ENCODE measurements at places on chromosomes 12 and 14.

DNA sequence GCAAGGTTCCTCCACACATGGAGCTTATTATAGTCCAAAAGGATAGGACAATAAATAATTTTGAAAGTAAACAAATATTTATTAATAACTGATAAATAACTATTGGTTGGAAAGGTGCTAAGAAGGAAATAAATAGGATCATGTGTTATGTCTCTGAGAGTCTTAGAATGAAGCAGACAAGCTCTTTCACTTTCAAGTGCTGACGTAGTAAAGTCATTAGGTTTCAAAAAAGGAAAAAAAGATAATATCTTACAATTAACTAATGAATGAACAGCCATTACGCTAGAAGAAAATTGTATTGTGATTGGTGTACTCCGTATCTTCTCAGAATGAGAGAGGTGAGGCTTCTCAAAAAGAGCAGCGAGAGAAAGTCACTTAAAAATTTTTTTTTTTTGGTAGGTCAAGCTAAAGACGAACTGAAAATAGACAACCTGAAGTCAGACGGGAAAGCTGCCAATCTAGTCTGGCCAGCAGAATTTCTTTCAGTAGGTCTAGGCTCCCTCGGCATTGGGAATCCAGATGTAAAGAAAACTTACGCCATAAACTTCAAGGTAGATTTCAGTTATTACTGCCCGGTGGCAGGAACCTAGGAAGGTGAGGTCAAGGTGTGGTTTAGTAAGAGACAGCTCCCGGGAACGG is 583 bp upstream of the LEMD3 start:
- DNase-seq, result no peak

GRCh38 chr12:109642506-109643132 is 69.0 kb downstream of the MVK start:
- no peak for DNase-seq

DNA sequence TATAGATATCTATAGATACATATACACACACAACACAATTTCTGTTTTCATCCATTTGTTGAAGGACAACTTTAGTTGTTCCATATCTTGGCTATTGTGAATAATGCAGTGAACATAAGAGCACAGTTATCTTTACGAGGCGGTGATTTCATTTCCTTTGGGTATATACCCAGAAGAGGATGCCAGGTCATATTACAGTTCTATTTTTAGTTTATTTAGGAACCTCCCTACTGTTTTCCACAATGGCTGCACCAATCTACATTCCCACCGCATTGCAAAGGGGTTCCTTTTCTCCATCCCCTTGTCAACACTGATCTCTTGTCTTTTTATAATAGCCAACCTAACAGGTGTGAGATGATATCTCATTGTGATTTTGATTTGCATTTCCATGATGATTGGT is 143.4 kb upstream of the ARHGAP5 start:
- DNase-seq, result no peak

DNA sequence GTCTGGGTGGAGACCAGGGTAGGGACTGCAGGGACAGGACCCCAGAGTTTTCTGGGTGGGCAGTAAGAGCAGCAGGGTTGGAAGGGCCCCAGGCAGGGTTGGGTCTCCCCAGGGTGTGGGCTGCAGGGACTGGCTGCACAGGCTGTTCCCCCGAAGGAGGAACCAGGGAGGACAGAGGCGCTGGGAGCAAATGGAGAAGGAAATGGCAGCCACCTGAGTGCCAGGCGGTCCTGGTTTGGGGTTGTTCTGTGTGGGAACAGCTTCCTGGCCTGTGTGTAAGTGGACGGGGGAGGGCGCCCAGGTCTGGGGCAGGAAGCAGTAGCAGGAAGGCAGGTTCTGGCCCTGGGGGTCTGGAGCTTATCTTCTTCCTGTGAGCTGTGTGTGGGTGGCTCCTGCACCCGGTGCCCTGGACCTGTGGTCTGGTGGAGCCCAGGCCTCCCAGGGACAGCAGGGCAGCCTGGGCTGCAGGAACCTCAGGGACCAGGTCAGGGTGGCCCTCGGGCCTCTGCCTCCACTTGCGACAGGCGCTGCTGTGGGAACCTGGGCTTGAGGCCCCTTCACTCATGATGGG is 372.8 kb downstream of the TMEM121 start:
- DNase-seq, result no peak

GRCh38 chr12:85996280-85996679 is 122.2 kb downstream of the NTS start:
- no peak for DNase-seq

DNA sequence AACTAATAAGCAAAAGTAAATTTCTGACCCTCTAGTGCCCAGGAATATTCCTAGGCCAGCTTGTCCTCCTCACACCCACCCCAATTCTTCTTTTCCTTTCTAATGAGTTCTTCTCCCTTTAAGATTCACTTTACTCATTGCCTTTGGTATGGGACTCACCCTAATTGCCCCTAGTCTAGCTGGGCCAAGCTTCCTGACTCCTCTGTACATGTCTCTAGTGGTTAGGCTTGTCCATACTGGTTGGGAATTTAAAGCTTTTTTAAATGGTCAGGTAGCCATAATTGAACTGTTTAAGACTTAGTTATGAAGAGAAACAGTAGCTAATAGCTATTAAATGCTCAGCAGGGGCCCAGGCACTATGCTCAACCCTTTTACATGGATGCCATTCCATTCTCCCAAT is 248.2 kb downstream of the C12orf42 start:
- no peak for DNase-seq

DNA sequence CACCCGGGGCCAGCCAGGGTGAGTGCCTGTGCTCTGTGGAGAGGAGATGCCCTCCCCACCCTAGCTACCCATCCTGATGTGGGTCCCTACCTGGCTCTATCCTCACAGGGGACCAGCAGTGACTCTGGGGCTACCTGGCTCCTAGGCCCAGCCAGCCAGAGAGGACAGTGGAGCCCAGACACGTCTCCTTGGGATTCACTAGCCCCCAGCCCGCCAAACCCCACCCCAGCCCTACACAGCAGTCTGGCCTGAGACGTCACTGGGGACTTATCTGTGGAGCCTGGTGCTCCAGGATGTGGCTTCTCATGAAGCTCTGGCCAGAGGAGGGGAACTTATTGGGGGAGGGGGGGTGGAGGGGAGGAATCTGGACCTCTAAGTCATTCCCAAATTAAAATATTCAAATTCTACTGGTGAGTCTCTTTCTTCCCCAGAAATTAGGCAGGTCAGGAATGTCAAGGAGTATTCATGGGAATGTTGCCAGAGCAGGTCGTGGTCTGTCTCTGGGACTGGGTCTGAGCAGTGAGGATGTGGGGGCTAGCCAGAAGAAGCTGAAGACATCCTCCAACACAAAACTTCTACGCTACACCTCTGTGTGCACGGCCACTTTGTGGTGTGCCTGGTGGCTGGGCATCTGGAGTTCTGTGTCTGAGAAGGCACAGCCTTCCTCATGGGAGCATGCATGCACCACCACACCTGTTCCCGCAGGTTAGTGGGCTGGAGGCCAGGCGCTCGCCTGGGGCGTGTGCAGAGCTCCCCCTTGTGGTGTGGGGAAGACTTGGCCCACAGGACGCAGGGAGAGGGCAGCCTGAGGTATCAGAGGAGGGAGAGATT is 2.7 kb downstream of the CMTM5 start:
- DNase-seq, result peak; percentile 66

GRCh38 chr12:96033549-96034389 is 1.6 kb downstream of the LTA4H start:
- DNase-seq, result no peak

DNA sequence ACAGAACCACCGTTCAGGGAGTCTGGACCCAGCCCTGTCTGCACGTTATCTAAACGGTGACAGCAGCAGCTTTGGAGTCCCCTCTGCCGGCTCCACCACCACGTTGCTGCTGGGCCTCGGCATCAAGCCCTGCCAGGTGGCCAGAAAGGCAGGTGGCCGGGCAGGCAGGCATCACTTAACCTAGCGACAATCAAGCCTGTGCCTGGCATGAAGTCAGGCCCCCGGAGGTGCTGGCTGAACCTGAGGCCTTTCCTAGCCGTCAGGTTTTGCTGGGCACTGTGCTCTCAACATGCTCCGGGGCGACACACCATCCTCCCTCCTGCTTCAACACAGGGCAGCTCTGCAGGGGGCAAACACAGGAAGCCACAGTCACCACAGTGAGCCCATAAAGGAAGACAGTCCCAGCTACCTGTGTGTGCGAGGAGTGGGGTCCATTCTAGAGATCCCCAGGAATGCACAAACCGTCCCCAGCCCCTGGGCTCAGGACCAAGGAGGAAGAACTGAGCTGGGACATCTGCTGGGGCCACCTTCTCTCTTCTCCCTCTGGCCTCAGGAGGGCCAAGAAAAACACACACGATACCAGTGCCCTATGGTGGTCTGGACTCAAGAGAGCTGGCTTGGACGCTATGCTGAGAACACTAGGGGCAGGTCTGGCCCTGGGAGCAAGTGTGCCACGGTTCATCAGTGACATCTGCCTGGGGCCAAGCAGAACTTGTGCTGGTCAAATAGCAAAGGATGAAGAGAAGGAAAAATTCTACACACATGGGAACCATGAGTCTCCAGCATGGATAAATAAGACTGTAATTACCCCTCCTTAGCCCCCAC is 44.7 kb downstream of the CCDC88C start:
- no peak for DNase-seq

GRCh38 chr14:89445273-89445973 is 28.4 kb upstream of the FOXN3 start:
- peak; percentile 36 for DNase-seq

DNA sequence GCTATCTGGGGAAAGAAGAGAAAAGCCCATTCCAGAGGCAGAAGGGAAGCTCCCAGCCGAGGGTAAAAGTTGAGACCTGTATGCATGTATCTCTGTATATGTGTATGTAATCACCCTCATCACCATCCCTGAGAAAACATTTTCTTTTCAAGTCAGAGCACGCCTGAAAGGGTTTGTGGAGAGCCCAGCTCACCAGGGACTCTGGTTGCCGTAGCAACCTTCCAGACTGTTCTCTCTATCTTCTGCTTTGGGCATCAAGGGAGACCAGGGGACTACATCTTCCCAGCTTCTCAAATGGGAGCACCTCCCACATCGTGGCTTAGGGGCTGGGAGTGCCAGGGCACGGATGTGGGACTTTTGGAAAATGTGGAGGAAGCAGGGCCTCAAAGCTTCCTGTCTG is 93.5 kb downstream of the GALNT8 start:
- DNase-seq, result no peak

- DNase-seq, result no peak
Observed at GRCh38 chr12:124533456-124533855, 34.0 kb downstream of the NCOR2 start.

DNA sequence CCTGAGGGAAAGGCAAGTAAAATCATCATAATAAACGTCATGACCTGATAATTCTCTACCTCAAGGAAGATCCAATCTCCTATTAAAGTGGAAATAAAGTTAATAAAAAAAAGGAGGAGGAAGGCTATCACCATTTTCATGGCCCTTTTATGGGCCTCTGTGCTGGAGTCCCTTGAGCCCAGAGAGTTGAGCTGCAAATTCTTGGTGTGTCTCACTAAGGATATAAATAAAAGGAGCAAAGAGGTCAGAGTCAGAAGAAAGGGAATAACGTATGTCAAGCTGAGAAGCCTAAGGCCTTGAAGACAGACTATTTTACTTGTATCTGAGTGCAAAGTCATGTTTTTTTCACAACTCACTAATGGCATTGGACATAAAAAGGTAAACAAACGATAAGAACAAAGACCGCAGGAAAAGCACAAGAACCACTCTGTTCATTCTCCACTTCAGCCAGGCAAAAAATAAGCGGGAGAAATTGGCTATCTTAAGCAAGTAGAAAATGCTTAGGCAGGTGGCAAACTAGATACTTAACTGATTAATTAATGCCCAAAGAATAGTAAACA is 12.0 kb upstream of the SMIM10L1 start:
- no peak for DNase-seq

DNA sequence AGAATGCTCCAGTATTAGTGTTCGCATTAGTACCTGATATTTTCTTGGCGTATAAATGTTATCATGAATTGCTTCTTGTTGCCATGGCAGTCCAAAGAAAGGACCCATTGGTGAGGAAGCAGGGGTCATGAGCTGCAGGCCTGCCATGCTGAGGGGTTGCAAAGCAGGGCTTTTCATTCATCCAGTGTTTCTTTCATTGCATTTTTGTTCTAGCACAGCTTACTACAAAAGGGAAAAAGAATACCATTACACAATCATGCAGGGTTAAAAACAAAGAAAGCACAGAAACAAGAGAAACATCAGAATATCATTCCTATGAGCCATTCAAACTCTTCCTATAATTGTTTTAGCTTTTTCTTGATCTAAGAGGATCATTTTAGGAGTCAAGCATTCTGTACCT is 24.0 kb downstream of the DICER1 start:
- no peak for DNase-seq

GRCh38 chr14:50666772-50667683 is 1.1 kb downstream of the SAV1 start:
- DNase-seq, result peak; percentile 12

- DNase-seq, result no peak
Observed at GRCh38 chr14:85418721-85419120, 111.2 kb upstream of the FLRT2 start.

- no peak for DNase-seq
Observed at GRCh38 chr14:56119201-56119981, 1.2 kb downstream of the PELI2 start.

DNA sequence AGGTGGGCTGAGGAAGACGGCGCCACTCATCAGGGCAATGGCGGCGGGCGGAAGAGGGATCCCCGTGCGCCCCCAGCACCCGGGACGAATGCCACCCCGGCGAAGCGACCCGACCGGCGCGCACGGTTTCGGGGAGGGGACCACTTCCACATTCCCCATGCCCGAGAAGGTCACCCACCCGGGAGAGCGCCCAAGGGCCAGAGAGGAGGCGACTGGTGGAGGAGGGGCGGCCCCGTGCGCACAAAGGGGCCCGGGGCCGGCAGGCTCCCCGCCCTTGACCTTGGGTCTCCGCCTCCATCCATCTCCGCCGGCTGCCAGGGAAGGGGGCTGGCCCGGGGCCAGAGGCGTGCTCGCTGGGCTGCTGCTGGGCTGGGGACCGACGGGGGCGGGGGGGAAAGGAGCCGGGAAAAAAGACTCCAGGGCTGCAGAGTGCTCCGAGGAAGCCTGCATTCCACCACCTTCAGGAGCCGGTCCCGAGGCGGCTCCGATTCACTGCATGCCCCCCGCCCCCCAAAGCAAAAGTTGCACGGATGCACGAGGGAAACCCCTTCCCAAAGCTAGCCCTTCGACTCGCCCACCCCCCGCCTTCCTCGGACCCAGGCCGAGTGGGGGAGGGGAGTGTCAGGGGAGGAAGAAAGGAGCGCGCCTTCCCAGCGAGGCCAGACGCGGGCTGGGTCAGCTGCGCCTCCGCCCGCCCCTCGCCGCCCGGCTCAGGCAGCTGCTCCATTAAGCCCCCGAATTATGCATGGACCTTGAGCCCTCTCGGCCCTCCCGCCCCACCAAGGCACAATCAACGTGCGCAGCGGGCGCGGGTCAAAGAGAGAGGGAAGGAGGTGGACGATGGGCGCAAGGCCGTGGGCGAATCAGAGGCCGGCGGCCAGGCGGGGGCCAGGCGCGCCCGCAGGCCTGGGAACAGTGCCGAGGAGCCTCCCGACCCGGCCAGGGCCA is 26.2 kb downstream of the BCL11B start:
- DNase-seq, result no peak
